CD14-positive monocyte (primary cell): ENCODE measurements at places on chromosomes 7 and 10.

DNA sequence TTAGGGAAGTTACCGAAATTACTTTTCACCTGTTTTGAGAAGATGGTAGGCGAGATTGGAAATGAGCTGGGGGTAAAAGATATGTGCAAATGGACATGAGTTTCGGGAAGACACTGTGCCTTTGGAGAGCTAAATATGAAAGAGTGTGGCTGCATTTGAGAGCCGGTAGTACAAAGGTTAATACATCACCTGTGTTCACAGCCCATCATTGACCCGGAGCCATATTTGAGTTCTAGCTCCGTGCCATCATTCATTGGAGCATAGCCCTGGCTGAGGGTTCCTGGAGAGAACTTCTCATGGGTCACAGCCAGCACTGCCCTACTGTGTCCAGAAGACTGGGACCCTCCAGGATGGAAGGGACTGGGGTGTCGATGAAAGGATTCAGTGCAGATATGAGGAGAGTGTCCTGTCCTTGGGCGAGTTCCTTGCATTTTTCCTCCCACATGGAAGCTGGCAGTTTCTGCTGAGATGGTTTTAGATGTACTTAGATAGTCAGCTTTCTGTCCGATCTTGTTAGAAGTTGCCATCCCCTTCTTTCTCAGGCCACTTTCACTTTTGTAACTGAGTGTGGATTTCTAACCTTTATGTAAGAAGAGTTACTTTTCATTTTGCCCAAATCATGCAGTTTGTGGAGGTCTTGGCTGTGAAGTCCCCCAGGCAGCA is 138.8 kb downstream of the JCAD start:
- DNase-seq = no peak

DNA sequence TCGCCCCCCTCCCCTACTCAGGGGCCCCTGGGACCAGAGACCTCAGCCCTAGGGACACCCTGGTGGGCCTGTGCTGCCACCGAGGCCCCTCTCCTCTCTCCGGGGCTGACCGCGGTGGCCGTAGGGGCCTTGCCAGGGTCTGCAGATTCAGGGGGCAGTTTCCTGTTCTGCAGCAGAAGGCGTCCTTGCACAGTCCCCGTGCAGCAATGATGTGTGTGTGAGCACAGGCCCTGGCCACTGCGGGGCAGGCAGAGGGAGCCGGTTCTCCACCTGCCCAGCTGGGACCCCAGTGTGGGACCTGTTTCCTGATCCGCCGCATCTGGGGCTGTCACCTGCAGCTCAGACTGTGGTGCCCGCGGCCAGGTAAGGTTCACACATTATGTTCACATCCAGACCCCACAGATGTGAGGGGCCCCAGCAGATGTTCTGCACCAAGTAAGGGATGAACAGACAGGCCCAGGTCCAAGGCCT is 60.7 kb upstream of the DNAJB6 start:
- DNase-seq = no peak

GRCh38 chr7:20862554-20862953 is 75.9 kb upstream of the SP8 start:
- DNase-seq = no peak

- DNase-seq = peak; percentile 83
These were observed 574 bp upstream of the CPED1 start for GRCh38 chr7:120987683-120988590.

DNA sequence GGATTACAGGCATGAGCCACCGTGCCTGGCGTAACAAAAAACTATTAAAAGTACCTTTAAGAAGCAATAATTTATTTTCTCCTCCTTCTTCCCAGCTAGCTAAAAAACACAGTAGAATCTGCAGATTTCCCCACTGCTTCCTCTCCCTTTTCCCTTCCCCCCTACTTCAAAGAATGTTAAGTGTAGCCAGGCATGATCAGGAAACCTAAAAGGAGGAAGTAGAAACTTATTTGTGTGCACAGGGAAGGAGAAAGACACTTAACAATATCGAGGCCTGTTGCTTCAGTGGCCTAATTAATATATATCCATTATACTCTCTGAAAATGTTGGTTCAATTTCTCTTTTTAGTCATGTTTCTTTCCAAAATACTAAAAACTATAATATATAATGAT is 127.7 kb downstream of the NRBF2 start:
- DNase-seq = peak; percentile 47

DNA sequence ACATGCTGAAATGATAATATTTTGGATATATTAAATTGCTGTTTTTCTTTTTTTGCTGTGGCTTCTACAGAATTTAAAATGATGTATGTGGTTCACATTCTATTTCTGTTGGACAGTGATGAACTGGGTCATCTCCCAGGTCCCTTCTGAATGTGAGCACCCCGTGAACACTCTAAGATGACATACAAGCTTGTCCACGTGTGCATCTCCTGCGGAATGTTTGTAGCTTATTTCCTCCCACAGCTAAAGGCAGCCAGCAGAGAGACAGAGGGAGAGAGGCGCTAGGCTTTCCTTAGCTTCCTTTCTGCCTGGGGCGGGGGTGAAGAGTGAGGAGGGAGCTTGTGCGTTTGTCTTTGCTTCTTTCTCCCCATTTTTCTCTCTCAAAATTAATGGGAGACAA is 219.1 kb downstream of the EMX2 start:
- no peak for DNase-seq

DNA sequence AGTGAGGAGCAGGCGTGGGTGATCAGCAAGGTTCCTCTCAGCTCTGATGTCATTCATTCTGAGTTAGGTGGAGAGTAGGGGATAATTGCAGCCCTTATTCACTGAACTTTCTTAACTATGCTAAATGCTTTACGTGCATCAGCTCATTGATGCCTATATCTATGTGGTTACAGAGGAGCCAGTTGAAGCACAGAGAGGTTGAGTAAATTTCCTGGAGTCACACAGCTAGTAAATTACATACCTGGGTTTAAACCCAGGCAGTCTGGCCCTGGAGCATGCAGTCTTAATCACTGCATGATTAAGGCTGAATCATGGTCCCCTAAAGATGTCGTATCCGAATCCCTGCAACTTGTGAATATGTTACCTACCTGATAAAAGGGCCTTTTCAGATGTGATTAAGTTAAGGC is 99.6 kb downstream of the GRK5 start:
- no peak for DNase-seq

GRCh38 chr7:127933146-127933545 is 98.1 kb downstream of the LRRC4 start:
- no peak for DNase-seq

- DNase-seq = no peak
These were observed 345.7 kb downstream of the GLRX3 start for GRCh38 chr10:130481936-130482335.

GRCh38 chr10:12350167-12350872 is 973 bp downstream of the CAMK1D start:
- peak; percentile 64 for DNase-seq

DNA sequence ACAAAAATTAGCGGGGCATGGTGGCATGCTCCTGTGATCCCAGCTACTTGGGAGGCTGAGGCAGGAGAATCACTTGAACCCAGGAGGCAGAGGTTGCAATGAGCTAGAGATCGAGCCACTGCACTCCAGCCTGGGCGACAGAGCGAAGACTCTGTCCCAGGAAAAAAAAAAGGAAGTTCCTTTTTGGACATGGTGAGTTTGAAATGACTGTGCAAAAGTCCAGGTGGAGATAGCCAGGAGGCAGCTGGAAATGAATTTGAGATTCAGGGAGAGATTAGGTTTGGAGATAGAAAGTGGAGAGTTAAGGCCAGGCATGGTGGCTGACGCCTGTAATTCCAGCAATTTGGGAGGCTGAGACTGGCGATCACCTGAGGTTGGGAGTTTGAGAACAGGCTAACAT is 139.1 kb downstream of the MARCHF5 start:
- no peak for DNase-seq

DNA sequence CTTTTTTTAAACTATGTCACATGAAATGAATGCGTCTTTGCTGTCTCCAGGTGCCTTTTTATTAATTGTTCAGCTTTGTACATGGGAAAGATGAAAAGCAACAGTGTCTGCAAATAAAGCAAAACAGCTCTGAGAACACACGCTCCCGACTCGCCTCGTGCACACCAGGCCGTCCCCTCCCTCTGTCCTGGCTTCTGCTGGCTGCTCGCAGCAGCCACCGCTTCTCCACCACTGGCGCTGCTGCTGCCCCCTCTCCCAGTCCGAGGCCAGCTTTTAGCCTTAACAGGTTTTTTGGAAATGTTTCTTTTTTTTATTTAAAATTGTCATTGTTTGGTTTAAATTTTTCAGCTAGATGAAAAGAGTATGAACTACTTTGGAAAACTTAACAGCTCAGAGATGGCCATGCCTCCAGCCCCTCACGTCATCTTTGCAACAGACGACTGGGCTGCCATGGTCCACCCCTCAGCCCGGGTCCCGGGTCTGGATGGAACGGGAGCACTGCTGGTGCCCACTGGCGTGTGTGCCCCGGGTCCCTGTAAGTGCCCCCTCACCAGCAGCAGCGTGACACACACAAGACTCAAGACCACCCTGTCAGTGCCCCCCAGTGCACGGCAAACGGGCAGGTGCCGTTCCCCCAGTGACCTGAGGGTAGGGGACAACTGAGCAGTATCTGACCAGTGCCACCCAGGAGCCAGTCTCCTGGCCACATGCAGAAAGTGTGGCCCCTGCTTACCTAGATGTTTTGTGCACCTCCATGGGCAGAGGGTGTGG is 415.6 kb upstream of the FOXK1 start:
- no peak for DNase-seq

DNA sequence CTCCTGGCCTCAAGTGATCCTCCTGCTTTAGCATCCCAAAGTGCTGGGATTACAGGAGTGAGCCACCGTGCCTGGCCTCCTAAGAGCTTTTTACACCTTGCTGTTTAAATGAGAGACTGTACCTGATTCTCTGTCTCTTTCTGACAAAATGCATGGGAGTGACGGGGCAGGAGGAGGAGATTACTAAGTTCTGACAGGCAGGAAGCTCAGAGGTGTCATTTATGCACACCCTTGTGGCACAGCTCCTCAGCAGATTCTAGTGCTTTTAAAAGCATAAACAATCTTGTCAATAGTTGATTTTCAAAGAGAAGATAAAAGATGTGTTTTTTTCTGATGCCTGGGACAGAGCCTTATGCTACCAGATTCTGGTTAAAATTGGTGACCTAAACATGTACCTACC is 39.7 kb upstream of the STEAP4 start:
- DNase-seq = no peak

DNA sequence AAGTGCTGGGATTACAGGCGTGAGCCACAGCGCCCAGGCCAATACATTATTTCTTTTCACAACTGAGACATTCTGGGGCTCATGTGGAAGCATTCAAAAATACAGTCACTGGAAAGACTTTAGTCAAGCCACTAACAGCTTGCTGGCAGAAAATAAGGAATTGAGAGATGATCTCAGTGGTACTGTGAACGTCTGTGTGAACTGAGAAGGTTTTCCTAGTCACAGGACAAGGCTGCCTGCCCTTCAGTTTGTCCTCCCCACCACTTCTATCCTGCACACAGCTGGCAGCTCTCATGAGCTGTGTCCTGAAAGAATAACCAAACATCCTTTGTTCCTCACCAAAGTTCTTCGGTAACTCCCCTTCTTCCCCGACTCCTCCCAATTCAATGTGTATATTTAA is 31.3 kb upstream of the ITGA8 start:
- DNase-seq = no peak

- DNase-seq = no peak
These were observed 226.4 kb downstream of the BUB3 start for GRCh38 chr10:123380491-123381085.

DNA sequence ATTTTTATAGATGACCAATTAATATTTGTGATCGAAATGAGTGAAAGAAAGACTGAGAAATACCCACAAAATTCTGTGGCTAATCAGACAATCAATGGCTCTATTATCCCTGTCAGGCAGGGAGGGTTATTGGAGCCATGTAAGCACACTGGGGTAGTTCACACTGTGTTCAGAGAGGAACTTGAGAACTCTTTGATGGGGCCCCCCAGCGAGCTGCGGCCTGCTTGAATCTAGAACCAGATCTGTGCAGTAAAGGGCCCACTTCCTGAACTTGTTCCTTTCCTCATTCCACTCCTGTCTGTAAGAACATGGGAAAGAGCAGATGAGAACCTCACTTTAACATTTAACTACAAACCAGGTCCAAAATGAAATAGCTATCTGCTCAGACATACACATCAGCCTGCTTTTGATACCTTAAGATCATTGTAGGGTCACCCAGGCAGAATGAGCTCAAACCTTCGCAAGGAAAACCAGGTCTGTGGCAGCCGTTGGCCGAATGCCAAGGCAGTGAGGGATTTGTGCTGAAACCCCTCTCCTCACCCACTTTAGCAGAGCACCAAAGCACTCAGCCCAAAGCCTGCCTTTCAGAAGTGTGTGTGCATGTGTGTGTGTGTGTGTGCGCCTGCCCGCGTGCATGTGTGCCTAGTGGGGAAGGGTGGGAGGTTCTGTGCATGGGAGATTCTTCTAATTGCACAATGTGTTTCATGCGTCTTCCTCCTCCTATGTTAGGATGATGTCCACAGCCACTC is 365.6 kb upstream of the MGMT start:
- no peak for DNase-seq

GRCh38 chr7:19110776-19111175 is 6.7 kb downstream of the TWIST1 start:
- no peak for DNase-seq
